A172 (cell line): ENCODE measurements at places on chromosomes 3 and 15.

- DNase-seq, result no peak
Observed at GRCh38 chr3:146781059-146781458, 175.9 kb upstream of the PLSCR5 start.

DNA sequence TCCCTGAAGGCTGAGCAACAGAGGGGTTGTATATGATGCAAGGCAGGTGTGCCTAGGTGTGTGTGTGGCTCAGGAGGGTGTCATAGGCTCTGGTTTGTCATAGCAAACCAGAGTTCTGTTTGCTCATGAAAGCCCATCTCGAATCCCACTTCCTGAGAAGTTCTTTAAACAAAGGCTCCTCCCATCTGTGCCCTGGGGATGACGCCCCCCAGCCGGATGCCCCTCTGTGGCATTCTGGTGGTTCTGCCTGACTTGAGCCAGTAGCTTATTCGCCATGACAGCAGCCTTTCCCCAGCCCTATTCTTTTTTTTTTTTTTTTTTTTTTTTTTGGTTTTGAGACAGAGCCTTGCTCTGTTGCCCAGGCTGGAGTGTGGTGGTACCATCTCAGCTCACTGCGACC lies 45.4 kb downstream of the PDIA5 start:
- no peak for DNase-seq

DNA sequence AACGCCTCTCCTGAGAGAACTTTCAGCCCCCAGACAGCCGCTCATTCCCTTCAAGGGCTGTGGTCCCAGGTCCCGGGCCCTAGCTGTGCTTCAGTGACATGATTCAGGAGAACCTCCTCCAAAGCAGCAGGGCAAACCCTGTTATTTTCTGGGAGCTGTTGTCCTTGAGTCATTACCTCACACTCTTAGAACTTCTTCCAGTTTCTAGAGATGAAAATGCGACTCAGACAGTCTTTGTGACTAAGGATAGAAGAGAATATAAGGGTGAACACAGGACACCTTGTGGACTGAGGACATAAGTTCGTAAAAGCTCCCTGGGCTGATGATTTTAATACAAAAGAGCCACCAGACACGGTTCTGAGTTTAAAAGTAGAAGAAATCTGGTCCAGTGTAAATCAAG lies 203.8 kb downstream of the RORA start:
- DNase-seq, result no peak

DNA sequence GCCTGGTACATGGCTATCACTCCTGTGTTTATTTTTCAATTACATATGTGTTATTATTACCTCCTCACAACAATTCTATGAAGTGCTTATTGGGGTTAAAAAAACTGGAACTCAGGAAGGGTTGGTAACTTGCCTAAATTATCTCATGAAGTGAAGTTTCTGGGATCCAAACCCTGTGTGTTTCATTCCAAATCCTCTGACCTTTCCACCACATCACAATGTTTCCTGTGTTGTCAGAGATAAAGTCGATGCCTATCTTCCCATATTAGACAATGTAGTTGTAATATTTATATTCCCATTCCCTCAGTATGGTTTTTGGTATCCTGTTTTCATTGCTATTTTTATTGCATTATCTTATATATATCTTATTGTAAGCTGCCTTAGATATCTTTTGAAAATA lies 269.1 kb upstream of the CFAP20DC start:
- no peak for DNase-seq

DNA sequence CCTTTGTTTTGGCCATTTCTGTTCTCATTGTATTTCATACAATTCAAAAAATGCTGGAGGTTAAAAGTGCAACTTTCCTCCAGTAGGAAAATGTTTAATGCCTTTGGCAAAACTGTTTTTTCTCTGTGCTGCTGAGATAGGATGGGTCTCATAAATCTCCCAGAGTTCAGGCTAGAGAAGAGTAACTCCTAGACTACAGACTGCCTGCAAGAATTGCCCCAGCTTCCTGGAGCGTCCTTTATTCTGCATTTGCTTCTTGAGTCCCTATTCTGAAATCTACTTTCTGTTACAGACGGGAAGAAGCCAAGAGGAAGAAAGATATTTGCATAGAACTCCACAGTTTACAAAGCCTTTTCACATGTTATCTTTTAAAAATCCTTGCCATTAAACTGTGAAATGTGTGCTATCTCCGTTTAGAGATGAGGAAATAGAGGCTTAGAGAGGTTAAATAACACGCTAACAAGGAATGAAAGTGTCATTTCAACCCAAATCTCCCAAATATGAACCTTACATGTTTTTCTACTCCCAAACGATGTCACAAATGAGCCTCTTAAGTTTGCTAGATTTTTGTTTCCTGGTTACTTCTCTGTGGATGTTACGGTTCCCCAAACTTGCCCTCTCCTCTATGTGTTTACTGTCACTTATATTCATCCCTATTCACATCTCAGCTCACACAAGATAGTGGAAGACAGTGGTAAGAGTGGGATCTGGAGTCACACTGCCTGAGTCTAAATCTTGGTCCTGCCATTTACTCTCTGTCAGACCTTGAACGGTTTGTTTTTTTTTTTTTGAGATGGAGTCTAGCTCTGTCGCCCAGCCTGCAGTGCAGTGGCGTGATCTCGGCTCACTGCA lies 17.4 kb downstream of the NANOGP8 start:
- DNase-seq, result no peak

GRCh38 chr15:101269479-101270223 lies 7.6 kb downstream of the SELENOS start:
- DNase-seq, result no peak
